ENCODE measurements at places on chromosomes 7 and 10. TPM values are rescaled to one million over a fixed set of nuclear protein-coding genes. Genes with fewer than 3 reads are reported as not detected.

The AKR1C8 gene
- not detected for polyA plus RNA-seq

The PRF1 gene
- 0.96 TPM for polyA plus RNA-seq

The IFIT1 gene
- 23.1 TPM for polyA plus RNA-seq

The ARHGEF35 gene
- 18.0 TPM for polyA plus RNA-seq

The GAD2 gene
- polyA plus RNA-seq, result 1.5 TPM

The FAM170B gene
- not detected for polyA plus RNA-seq

The CYP2C18 gene
- polyA plus RNA-seq, result 0.37 TPM

The UNC5B gene
- 49.1 TPM for polyA plus RNA-seq

The PKD1L1 gene
- polyA plus RNA-seq, result 0.11 TPM

The DOCK4 gene
- 23.9 TPM for polyA plus RNA-seq

The IFIT2 gene
- polyA plus RNA-seq, result 9.8 TPM

The EDRF1 gene
- 47.7 TPM for polyA plus RNA-seq

The FAM131B gene
- 2.4 TPM for polyA plus RNA-seq

The TMEM184A gene
- 7.2 TPM for polyA plus RNA-seq

The CDHR1 gene
- polyA plus RNA-seq, result 0.14 TPM

The ATRNL1 gene
- polyA plus RNA-seq, result 22.5 TPM

The PARD3 gene
- polyA plus RNA-seq, result 63.3 TPM

The MSMB gene
- not detected for polyA plus RNA-seq

The SSC4D gene
- polyA plus RNA-seq, result 3.7 TPM

The MYL10 gene
- 0.31 TPM for polyA plus RNA-seq

The LHFPL3 gene
- polyA plus RNA-seq, result 8.5 TPM

The XPNPEP1 gene
- polyA plus RNA-seq, result 88.7 TPM

The IFIT1B gene
- polyA plus RNA-seq, result 0.10 TPM

The OPALIN gene
- polyA plus RNA-seq, result not detected
